SIG-M5 (cell line): ENCODE measurements at places on chromosomes 2 and 18.

GRCh38 chr2:143720095-143720664 lies 591.0 kb downstream of the ARHGAP15 start:
- no peak for DNase-seq

DNA sequence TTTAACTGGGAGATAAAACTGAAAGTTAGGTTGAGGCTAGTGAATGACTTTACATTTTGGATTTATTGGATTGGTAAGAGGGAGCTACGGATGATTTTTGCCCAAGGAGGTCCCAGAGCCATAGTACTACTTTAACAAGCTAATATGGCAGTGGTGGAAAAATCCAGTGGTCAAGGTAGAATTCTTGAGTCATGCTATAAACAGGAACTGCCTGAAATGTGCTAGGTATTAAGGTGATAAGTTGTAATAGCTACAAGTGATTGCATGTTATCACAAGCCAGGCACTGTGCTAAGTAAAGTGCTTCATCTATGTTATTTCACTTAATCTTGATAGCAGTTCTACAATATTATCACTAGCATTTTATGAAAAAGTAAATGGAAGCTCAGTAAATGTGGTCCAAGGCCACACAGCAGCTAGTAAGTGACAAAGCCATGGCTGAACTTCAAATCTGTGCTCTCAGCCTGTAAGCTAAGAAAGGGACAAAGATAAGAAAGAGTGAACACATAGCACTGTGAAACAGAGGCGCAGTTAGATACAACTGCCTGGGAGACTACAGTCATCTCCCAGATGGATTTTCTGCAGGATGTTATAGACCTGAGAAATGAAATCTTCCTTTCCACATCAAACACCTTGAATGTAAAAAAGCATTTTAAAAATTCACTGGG lies 469.6 kb downstream of the TGIF1 start:
- no peak for DNase-seq

GRCh38 chr2:31203916-31204315 lies 13.4 kb downstream of the CAPN14 start:
- DNase-seq: no peak

GRCh38 chr2:161964160-161964559 lies 109.9 kb downstream of the DPP4 start:
- DNase-seq: no peak

- DNase-seq: no peak
Measured at GRCh38 chr18:65750389-65751154, at the start of gene CDH7. TSS of gene CDH7 (plus strand) at chr18:65751012. CDS start at chr18:65762843, 11,831 bp downstream.
